HuH-7 (cell line): ENCODE measurements at places on chromosomes 5 and 9.

- DNase-seq, result no peak
Observed at GRCh38 chr5:75168026-75168735, 68.5 kb downstream of the ANKRD31 start.

GRCh38 chr9:119634006-119634405 is 264.8 kb upstream of the BRINP1 start:
- DNase-seq, result no peak

DNA sequence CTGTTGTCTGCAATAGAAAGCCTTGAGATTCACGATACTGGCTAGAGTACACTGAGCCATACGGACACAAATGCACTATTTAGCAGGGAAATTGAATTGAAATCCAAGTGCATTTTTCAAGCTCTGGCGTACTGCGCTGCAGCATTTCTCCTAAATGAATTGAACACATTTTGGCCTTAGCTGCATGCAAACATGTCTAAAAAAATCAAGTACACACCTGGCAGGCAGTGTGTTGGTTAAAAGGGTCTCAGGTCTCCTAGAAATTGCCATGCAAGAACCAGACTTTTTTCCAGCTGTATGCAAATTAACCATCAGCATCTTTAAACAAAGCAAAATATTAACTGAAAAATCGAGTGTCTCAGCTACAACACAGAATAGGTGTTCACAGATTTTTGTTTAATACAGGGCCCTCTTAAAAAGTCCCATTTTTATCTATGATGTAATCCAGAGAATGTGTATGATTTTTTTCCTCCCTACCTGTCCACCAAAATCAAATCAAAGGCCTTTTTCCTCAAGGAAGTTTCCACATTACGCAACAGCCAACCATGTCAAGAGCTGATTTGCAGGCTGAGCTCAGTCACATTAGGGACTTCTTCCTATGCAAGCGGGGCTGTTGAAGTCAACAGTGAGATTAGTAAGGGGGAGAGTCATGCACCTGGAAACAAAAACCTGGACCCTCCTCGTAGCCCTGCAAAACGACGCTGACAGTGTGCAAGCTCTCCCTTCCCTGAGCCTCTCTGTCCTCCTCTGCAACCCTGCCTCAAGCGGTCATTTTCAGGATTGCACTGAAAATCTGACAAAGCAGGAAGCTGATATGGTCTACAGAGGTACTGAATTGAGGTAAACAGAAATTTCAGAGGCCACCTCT is 14.1 kb upstream of the SFXN1 start:
- DNase-seq, result peak; percentile 57

- no peak for DNase-seq
Observed at GRCh38 chr9:5509573-5509972, 758 bp upstream of the PDCD1LG2 start.

GRCh38 chr5:138655530-138656190 is 80.5 kb upstream of the HSPA9 start:
- DNase-seq, result no peak
